GM10248 (cell line): ENCODE measurements at places on chromosomes 5 and 9.

- DNase-seq = no peak
These were observed 45.4 kb downstream of the ZNF618 start for GRCh38 chr9:113921396-113921925.

DNA sequence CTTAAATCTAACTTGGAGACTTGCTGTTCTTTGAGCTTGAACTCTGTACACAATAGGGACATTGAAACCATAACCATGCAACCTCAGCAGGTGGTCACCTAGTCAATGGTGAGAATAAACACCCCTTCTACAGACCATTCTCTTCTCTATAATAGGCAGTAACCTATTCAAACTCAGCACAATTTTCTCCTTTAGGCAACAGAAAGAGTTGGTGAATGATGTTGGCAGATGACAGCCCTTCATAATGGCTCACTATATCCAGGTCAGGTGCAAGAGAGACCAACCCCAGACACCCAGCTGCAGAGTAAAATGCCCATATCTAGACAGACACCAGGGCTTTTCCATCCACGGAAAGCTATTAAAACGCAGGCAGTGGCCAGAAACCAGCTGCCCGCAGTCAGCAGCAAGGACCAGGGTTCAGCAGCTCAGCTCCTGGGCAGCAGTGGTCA is 106.7 kb downstream of the SERINC5 start:
- DNase-seq = no peak

DNA sequence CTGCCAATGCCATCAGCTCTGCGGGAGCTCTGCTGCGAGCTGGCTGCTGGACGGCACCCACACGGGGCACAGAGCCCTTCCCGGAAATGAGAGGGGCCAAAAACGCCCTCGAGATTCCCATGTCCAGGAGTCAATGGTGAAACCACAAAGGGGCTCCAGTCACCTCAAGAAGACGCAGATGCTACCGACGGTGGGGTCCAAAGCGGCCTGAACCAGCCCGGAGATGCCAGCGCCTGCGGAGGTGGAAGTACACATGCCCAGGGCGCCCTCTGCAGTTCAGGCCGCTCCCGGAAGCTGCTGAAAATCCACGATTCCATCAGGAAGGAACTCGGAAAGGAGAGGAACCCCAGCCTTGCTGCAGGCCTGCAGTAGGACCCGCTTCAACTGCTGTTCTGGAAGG is 82.4 kb upstream of the SELENOP start:
- no peak for DNase-seq

DNA sequence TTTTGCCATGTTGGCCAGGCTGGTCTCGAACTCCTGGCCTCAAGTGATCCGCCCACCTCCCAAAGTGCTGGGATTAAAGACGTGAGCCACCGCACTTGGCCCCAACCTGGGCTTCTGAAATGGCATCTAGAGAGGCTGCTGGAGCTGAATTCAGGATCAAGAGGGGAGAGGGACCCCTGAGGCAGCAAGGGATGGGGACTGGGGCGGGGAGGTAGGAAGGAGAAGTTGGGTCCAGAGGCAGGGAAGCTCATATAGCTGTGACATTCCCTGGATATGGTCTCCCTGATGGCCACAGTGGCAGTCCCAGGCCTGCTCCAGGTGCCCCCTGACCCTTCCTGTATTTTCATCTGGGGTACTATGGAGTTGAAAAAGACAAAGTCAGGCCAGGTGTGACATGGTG is 12.1 kb downstream of the REEP2 start:
- no peak for DNase-seq

DNA sequence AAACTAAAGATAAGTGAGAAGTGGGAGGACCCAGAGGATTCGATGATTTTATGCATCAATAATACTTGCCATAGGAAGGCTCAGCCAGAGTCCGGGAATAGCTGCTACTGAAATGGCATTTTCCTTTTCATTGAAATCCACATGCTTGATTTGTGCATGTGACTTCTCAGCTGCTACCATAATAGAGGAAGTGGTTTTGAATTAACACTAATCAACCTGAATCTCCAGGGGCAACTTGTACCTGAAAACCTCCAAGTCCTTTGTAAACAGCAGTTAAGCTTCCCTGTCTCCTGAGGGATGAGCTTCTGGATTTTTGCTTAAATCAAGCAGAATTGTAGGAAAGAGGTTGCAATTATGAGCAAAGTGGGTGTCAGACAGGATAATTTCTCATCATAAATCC is 124.9 kb downstream of the PPP2R2B start:
- no peak for DNase-seq

- no peak for DNase-seq
These were observed 20.1 kb upstream of the LAMC3 start for GRCh38 chr9:130988905-130989304.

- no peak for DNase-seq
These were observed 31.8 kb downstream of the ERMP1 start for GRCh38 chr9:5800969-5801738.

DNA sequence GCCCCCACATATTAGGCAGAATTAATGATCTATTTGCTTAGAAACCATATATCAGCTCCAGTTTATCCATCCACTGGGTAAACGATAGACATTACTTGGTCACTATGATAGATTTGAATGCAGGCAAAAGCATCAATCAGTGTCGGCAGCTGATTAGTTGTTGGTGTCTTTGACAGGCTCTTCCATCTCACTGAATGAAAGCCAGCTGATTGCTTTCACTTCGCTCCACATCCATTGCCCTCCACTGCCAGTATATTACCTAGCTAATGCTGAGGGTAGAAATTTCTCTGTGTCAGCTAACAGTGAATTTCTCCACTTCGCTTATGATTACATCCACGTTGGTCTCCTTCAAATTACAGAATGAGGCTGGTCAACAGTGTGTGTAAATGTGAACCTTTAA is 821.3 kb upstream of the TYRP1 start:
- no peak for DNase-seq

- no peak for DNase-seq
These were observed 29.1 kb upstream of the BRINP1 start for GRCh38 chr9:119398350-119398749.
